ENCODE measurements at places on chromosomes 1 and 21. TPM values are rescaled to one million over a fixed set of nuclear protein-coding genes. Genes with fewer than 3 reads are reported as not detected.
A peak's percentile ranks its signal among the peaks of the same experiment; 100 is the strongest.

Gene CRNN
- total RNA-seq: not detected

Gene TEDDM1
- not detected for total RNA-seq

Gene MANEAL
- total RNA-seq: 0.24 TPM

Gene C1orf116
- 0.04 TPM for total RNA-seq

Gene C1orf94
- total RNA-seq: 0.19 TPM

Gene CDCA8
- 49.3 TPM for total RNA-seq

Gene MKNK1
- total RNA-seq: 16.4 TPM

Gene TFF3
- total RNA-seq: not detected

- H3K4me1 ChIP-seq: no peaks in the 10 kb centered on the region
- no peak overlapping the region for H3K27ac ChIP-seq
- no peaks in the 10 kb centered on the region for H3K27me3 ChIP-seq
- no peak overlapping the region for H3K4me3 ChIP-seq
- H3K36me3 ChIP-seq: no peaks in the 10 kb centered on the region
- DNase-seq: no peak
These were observed 53.0 kb upstream of the ADORA3 start for GRCh38 chr1:111556325-111557037.

DNA sequence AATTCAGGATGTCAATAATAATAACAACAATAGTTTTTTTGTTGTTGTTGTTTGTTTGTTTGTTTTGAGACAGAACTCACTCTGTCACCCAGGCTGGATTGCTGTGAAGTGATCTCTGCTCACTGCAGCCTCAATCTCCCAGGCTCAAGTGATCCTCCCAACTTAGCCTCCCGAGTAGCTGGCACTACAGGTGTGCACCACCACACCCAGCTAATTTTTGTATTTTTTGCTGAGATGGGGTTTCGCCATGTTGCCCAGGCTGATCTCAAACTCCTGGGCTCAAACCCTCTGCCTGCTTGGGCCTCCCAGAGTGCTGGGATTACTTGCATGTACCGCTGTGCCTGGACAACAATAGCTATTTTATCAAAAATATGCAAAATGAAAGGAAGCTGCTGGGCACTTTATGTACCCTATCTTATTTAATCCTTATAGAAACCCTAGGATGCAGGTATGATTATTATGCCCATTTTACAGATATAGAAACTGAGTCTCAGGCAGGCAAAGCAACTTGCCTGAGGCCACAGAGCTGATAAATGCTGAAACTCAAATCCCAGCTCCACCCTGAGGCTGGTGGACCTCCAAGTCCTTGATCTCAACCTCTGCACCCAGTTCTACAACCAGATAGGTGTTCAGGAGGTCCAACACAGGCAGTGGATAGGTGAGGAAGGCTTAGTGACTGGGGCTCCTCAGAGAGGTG, 57.4 kb upstream of the CTPS1 start:
- H3K27ac ChIP-seq: no peak overlapping the region
- H3K4me1 ChIP-seq: peaks cover 8% of the 10 kb centered on the region
- H3K36me3 ChIP-seq: no peaks in the 10 kb centered on the region
- DNase-seq: no peak
- no peak overlapping the region for H3K4me3 ChIP-seq
- no peaks in the 10 kb centered on the region for H3K27me3 ChIP-seq

DNA sequence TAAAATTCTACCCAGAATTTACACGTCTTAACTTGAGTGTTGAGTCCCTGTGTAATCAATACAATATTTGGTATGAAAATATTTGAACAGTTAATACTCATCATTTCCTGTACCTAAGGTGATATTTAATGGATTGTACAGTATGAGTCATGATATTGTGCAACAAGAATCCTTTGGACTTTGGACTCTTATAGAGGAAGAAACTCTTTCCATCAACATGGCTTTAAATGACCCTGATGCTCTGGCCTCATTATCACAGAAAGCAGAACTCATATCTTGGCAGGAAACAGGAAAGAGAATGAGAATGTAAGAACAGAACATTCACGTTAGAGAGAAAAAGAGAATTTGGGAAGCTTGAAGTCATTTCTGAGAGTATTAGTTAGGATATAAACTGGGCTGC, 168.8 kb upstream of the B3GALT2 start:
- H3K4me3 ChIP-seq: no peak overlapping the region
- H3K27me3 ChIP-seq: no peaks in the 10 kb centered on the region
- no peaks in the 10 kb centered on the region for H3K36me3 ChIP-seq
- no peaks in the 10 kb centered on the region for H3K4me1 ChIP-seq
- DNase-seq: no peak
- no peak overlapping the region for H3K27ac ChIP-seq

DNA sequence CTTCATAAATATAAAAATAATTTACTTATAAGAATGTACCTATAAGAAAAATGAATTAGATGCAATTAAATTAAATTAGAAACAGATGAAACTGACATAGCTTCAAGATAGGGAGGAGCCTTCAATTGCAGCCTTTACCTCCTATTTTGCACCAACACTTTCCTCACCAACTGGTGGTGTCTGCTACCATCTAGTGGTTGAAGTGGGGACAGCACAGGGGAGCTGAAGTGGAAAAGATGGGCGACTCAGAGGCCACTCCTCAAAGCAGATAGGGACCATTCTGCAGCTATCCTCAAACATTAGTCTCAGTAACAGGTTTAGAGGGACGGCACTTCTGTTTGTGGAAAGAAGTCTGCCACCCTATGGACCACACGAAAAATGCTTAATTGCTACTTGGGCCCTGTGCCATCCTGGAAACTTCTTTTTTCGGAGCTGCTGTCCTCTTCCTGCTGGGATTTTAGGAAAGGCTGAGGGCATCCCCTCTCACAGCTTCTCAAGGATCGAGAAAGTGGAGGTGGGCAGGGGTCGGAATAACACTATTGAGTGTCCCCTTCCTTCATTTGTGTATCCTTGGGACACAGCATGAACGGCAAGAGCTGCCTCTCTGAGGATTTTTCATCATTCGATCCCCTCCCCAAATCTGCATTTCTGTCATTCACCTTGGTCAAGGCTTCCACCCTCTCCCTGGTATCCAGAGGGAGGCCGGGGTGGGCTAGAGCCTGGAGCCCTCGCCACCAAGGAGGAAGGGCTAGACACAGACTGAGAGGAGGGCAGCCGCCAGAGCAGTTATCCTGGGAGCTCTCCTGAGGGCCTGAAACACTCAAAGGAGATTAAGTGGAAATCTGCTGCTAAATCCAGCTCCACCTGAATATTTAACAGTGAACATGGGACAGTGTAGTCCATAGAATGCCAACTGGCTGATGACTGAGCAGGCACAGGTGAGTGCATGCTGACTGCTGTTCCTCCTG, 9.6 kb downstream of the PROK1 start:
- no peak overlapping the region for H3K27ac ChIP-seq
- H3K36me3 ChIP-seq: no peaks in the 10 kb centered on the region
- H3K4me1 ChIP-seq: peaks cover 2% of the 10 kb centered on the region
- H3K4me3 ChIP-seq: no peak overlapping the region

DNA sequence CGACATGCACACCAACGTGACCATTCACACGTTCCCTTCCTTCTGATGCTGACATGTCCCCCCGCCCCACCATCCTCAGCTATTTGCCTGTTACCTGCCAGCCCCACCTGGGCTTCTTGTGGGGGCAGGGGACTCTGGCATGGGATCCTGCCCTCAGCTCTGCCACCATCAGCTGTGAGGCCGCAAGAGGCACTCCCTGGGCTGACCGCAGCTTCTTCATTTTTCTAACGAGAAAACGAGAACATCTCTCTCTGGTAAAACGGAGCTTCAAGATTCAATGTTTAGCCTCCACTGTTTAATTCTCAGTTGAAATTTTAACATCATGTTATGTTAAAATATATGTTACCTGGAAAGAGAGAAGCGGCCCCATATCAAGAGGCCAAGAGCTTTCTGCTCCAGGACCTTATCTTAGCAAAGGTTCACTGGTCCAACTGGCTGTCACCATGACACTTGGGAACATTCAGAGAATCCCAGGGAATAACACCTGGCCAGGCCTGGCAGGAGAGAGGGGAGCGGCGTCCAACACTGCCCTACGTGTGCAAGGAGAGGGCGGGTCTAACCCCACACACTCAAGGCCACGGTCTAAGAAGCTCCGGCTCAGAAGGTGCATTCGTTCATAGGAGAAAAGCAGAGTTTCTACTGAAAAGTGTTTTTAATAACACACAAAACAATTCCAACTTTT, 51.3 kb downstream of the HLCS start:
- no peak for DNase-seq
- no peaks in the 10 kb centered on the region for H3K36me3 ChIP-seq

DNA sequence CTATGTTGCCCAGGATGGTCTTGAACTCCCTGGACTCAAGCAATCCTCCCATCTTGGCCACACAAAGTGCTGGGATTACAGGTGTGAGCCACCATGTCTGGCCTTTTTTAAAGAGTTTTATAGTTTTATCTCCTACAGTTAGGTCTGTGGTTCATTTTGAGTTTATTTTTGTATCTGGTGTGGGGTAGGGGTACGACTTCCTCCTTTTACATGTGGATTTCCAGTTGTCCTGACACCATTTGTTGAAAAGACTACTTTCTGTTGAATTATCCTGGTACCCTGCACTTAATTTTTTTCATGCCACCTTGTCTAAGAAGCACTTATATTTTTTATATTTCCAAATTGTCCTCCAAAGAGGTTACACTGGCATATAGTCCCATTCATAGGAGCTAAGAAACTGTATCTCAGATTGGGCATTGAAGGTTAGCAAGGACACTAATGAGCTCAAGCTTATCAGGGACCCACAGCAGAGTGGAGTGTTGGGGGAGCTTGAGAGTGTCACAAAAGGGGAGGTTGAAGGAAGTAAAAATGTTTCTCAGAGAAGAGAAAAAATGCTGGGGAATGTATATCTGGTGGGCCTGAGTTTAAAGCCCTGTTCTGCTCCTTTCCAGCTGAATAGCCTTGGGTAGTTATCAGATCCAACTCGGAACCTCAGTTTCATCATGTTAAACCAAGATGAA, 23.4 kb upstream of the MEF2D start:
- H3K4me1 ChIP-seq: no peaks in the 10 kb centered on the region
- DNase-seq: no peak
- H3K27ac ChIP-seq: no peak overlapping the region
- no peak overlapping the region for H3K4me3 ChIP-seq

- H3K36me3 ChIP-seq: no peaks in the 10 kb centered on the region
- H3K27me3 ChIP-seq: no peaks in the 10 kb centered on the region
- no peak overlapping the region for H3K4me3 ChIP-seq
- no peak for DNase-seq
These were observed 11.2 kb upstream of the MX2 start for GRCh38 chr21:41350436-41351155.

- DNase-seq: peak; percentile 60
- H3K4me1 ChIP-seq: peaks cover 33% of the 10 kb centered on the region
- H3K27ac ChIP-seq: no peak overlapping the region
- no peak overlapping the region for H3K4me3 ChIP-seq
These were observed 12.6 kb upstream of the MAPKAPK2 start for GRCh38 chr1:206672011-206672688.

DNA sequence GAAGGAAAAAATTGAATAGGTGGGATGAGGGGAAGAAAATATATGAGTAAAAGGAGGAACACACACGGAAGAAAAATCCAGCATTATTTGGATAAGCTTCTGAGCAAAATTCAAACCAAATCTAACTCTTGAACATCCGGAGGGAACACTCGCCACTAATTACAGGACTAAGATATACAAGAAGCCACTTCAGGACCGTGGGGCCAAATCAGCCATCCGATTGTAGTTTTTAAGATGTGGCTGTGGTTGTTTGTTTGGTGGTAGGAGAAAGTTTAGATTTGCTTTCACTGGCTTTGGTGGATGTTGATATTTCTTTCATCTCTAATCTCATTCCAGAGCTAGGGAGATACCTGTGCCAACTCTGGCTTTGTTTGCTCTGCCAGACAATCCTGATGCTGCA, 43.7 kb upstream of the ADAMTS1 start:
- H3K27ac ChIP-seq: no peak overlapping the region
- H3K4me3 ChIP-seq: no peak overlapping the region
- H3K4me1 ChIP-seq: no peaks in the 10 kb centered on the region
- H3K36me3 ChIP-seq: no peaks in the 10 kb centered on the region
- H3K27me3 ChIP-seq: no peaks in the 10 kb centered on the region

GRCh38 chr1:109794319-109795132, 30.8 kb upstream of the EPS8L3 start:
- no peaks in the 10 kb centered on the region for H3K27me3 ChIP-seq
- no peak overlapping the region for H3K4me3 ChIP-seq

DNA sequence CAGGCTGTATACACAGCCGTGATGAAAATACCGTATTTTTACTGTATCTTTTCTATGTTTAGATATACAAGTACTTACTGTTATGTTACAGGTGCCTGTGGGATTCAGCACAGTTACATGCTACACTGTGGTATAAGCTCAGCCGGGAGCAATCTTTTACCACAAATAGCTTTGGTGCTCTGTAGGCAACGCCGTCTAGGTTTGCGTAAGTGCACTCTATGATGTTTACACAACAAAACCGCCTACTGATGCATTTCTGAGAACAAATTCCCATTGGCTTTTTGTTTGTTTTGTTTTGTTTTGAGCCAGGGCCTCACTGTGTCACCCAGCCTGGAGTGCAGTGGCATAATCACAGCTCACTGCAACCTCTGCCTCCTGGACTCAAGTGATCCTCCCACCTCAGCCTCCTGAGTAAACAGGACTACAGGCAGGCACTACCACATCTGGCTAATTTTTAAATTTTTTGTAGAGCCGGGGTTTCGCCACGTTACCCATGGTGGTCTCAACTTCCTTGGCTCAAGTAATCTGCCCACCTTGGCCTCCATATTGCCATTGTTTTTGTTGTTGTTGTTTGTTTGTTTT, 81.0 kb downstream of the SCCPDH start:
- H3K4me1 ChIP-seq: no peaks in the 10 kb centered on the region
- H3K27ac ChIP-seq: no peak overlapping the region
- no peaks in the 10 kb centered on the region for H3K27me3 ChIP-seq

DNA sequence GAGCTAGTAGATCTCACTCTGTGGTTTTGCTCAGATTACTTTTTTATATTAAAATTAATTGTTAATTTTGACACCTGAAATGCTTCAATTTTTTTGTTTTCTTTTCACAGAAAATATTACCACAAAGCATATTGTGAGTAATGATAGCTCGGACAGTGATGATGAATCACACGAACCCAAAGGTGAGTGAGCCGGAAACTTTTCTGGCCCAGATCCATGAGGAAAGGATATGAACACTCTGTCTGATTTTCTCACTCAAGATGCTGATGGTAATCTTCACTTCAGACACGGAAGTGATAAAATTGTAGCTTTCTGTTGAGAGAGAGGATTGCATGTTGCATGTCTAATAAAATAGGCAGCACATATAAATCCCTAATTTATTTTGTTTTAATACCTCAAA, 121.8 kb downstream of the PLA2G4A start:
- no peaks in the 10 kb centered on the region for H3K4me1 ChIP-seq
- H3K27me3 ChIP-seq: no peaks in the 10 kb centered on the region
- no peak for DNase-seq
- H3K36me3 ChIP-seq: no peaks in the 10 kb centered on the region

GRCh38 chr1:206062464-206062863, 9.5 kb downstream of the RHEX start:
- no peak overlapping the region for H3K4me3 ChIP-seq
- no peak overlapping the region for H3K27ac ChIP-seq
- no peak for DNase-seq

GRCh38 chr1:79633456-79633855, 626.9 kb upstream of the ADGRL4 start:
- no peaks in the 10 kb centered on the region for H3K36me3 ChIP-seq
- H3K4me1 ChIP-seq: peaks cover 2% of the 10 kb centered on the region
- no peak overlapping the region for H3K27ac ChIP-seq
- H3K4me3 ChIP-seq: no peak overlapping the region
